GM12878 (cell line): ENCODE measurements at places on chromosomes 2 and 18.

DNA sequence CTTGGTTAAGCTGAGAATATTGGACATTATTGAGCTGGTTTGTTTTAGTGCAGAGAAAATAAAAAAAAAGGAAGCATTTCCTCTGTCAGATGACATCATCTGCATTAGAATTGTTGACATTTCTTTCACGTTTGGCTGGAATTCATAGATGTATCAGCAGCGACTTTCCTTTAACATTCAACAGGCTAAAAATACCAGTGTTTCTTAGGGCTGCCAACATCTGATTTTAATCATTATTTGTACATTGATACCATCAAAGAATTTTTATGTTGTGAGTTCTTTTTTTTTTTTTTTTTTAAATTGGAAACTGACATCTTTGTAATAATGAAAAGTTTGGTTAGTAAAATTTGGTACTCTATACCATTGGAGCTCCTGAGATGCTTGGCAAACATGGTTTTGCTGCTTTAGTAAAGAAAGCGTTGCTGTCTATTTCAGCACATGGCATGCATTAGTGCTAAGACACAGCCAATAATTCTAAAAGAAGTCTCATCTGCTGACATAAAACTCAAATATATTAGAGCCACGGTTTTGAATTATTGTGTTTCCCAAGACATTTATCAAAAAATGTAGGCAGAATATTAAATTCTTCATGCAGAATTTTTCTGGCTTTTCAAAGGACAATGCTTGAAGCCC lies 33.6 kb downstream of the GTF2A1L start:
- no peak for DNase-seq

DNA sequence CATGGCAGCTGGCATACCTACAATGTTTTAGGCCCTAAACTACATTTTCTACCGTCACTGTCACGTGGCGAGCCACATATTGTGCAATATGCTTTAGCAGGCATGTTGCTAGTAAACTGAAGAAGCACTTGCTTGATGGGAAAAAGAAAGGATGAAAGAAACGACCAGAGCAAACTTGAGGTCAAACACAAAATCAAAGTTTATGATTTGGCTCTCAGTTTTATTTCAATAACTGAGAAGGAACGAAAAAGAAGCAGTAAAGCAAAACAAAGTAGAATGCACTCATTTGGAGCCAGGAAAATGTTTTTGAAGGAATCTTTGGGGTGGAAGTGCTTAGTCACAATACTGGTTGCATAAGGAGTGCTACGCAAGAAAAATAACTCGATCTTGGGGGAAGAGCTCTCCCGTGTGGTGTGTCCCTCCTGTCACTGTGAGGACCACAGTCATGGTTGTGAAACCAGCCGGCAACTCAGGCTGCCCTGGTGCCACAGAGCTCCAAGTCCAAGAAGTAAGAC lies 349.8 kb downstream of the RBM43 start:
- no peak for DNase-seq

GRCh38 chr2:34123996-34124785 lies 525.1 kb upstream of the FAM98A start:
- DNase-seq = no peak

DNA sequence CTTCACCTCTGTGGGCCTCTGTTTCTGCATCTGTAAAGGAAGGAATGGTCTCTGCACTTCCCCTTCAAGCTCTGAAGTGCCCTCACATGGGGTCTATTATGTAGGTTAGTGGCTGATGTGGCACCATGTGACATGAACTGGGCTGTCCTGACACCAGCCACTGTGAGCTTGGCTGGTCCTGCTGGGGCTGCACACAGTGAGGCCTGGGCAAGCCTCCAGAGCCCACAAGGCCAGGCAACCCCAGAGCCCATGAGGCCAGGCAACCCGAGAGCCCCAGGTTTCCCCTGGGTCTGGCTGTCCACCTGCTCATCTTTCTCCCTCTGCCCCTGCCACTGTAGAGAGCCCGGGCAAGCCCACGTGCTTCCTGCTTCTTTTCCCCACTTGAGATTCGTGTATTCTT lies 150.1 kb upstream of the SMAD2 start:
- DNase-seq = no peak
